ENCODE measurements at places on chromosomes 2 and 18.
A peak's percentile ranks its signal among the peaks of the same experiment; 100 is the strongest.

- no peak for DNase-seq
Observed at GRCh38 chr2:113878743-113879142, 11.1 kb upstream of the ACTR3 start.

GRCh38 chr18:23330423-23330822 lies 122.7 kb upstream of the RIOK3 start:
- DNase-seq: no peak

GRCh38 chr18:76977684-76978232 lies 154.8 kb downstream of the MBP start:
- no peak for DNase-seq

DNA sequence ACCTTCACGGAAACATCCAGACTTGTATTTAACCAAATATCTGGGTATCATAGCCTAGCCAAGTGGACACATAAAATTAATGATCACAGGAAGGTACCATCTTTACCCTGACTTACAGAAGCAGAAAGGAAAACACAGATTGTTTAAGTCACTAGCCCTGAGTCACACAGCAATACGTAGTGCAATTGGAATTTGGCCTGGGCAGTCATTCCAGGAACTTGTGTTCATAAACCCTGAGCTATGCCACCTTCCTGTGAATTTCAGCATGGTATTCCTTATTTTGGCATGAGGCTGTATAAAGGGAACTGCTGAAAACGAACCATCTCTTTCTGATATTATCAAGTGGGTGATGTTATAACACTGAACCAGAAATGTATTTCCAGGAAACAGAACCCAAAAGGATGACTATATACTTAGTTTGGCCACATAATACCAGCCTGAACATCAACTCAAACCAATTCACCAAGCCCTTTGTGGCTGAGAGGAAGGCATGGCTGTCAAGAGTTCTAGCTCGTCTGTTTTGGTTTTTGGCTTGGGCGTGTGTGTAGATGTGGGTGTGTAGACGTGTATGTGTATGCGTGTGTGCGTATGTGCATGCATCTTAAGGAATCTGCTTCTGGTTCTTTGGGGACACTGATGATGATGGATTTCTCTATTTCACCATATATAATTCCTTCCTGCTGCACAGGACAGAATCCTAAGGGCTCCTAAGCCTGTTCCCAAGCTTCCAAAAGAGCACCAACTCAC lies 533.4 kb upstream of the ID2 start:
- DNase-seq: peak; percentile 93

GRCh38 chr18:68035774-68036522 lies 519.4 kb upstream of the DSEL start:
- peak; percentile 9 for DNase-seq

- no peak for DNase-seq
Observed at GRCh38 chr2:147646818-147647468, 197.9 kb upstream of the ACVR2A start.

GRCh38 chr18:26429535-26430226 lies 118.7 kb downstream of the KCTD1 start:
- DNase-seq: peak; percentile 93

GRCh38 chr18:10440884-10441283 lies 13.6 kb upstream of the APCDD1 start:
- DNase-seq: no peak

Data from GM23248 (cell line).